NCI-H2081 (cell line): ENCODE measurements at places on chromosomes 6 and 20.

DNA sequence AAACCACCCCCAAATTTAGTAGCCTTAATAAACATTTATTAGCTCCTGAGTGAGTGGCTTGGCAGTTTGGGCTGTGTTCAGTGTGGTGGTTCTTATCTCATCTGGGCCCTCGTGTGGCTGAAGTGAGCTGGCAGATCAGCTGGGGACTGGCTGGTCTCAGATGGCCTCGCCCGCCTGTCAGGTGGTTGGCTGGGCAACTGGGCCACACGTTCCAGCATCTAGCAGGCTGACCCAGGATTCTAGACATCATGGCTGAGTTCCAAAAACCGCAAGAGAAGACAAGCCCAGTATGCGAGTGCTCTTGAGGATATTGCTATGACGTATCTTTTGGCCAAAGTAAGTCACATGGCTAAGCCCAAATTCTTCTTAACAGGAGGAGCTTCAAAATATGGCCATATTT is 28.9 kb downstream of the EIF2S2 start:
- no peak for DNase-seq

DNA sequence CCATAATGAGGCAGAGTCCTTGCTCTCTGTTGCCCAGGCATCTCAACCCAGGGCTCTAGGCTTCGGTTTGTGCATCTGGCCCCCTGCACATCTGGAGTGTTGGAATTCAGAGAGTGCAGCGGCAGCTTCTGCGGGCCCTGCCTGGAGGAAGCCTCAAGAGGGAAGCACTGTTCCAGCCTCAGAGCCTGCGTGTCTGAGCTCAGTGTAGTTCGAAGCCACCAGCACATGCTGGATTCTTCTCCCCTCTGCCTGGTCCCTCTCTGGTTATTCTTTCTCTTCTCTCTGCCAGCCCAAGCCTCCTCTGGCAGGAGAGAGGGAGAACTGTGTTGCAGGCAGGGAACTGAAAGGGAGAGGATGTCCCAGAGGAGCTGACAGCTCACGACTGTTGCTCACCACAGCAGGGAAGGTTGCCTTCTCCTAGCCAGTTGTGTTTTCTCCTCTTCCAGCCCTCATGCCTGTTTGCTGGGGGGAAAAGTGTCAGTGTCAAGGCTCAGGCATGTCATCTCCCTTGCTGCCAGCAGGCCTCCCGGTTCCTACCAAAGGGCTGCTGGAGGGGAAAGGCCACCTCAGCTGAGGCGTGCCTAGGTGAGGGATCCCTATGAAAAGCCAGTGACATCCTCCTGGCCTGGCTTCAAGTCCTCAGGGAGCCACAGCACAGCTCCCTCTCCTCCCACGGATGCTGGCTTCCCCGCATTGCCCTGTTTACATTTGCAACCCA is 126.0 kb upstream of the LRFN2 start:
- DNase-seq: no peak

DNA sequence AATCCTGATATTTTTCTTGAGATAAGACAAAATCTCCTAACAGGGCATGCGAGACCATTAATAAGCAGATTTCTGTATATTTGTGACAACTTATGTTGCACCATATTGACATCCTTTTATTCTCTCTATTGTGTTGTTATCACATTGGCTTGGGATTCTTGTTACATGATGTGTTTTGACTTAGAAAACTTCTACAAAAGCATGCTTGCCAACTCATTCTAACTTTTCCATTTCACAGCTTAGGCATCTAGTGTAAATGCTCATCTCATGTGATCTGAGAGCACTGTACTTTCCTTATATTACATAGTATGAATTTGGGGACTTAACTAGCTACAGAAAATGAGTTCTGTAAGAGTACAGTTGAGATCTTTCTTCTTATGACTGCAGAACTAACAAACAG is 1040.7 kb upstream of the ADGRB3 start:
- DNase-seq: no peak

GRCh38 chr6:72622094-72622940 is 453 bp downstream of the KCNQ5 start:
- DNase-seq: peak; percentile 60

- DNase-seq: no peak
Observed at GRCh38 chr6:25387911-25388310, 108.7 kb downstream of the CARMIL1 start.

GRCh38 chr6:84777888-84778287 is 13.5 kb upstream of the TBX18 start:
- no peak for DNase-seq

DNA sequence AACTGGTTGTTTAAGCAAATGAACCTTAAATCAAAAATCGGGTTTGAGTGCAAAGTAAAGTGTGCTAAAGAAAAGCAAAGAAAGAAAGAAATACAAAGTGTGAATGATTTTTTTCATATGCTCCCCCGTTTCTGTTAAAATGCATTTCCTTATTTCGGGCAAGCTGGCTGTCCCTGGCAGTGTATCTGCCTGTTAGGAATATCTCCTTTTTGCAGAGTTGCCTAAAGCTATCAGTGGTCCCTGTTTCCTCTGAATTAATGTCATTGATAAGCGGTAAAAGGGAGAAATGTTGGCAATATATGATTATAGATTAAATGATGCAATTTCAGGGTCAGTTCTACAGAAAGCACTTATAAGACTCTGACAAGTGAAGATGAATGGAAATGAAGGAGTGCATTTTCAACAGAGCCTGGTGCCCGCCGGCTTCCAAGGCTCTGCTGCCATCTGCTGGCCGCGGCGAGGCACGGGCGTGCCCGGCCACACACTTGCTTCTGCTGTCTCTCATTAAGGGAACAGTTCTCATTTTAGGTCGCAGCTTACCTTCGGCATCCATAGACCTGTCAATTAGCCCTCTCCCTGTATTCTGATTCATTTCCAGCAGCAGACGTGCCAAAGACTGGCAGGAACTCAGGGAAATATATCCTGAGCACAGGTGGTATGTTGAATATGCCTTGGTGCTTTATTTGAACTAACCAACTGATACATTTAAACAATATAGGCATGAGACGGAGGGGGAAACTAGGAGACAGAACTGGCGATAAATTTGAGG is 381.9 kb downstream of the C6orf118 start:
- peak; percentile 57 for DNase-seq

GRCh38 chr6:32953775-32954174 is 878 bp upstream of the HLA-DMA start:
- DNase-seq: no peak

GRCh38 chr6:98716341-98716740 is 118.0 kb upstream of the POU3F2 start:
- DNase-seq: no peak

DNA sequence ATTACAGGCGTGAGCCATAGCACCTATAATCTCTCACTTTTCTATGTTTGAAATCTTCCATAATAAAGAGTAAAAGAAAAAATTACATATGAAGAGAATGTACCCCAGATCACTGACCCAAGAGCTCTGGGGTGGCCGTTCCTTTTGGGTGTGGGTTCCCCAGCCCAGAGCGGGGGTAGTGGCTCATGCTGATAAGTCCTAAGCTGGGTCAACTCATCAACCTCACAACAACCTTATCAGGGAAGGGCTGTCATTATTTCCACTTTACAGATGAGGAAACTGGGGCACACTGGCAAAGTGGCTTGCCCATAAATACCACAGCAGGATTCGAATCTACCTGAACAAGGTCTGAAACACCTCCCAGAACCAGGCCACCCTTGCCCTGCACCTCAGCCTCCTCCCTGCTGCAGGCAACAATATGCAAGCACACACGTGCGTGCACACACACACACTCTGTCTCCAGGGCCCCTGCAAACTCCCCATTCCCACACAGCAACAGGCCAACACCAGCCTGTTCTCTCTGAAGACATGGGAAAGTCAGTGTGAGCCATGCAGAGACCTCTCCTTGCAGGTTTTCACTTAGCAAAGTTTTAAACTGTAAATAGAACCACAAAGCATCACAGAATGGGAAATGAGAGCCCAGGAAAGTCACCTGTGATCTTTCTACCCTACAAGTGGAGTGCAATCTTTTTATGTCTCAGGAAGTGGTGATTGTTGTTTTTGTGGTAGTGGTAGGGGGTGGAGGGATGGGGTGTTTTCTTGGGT is 27.7 kb downstream of the BFSP1 start:
- DNase-seq: no peak

DNA sequence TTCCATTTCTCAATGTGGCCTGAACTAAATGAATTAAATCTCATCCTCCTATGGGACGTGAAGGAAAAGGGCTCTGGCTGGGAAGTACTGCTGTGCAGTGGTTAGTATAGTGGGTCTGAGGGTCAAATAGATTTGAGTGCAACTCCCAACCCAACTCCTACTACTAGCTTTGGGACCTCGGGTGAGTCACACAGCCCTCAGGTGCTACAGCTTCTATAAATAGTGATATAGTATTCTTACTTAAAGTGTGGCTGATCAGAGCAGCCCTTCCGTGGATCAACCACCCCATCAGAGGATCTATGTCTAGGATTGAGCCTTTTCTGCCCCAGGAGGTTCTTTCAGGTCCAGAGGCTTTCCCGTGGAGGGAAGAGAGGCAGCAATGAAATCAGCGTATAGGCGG is 904 bp upstream of the UST start:
- DNase-seq: no peak

GRCh38 chr6:14673201-14673600 is 555.6 kb downstream of the CD83 start:
- no peak for DNase-seq

DNA sequence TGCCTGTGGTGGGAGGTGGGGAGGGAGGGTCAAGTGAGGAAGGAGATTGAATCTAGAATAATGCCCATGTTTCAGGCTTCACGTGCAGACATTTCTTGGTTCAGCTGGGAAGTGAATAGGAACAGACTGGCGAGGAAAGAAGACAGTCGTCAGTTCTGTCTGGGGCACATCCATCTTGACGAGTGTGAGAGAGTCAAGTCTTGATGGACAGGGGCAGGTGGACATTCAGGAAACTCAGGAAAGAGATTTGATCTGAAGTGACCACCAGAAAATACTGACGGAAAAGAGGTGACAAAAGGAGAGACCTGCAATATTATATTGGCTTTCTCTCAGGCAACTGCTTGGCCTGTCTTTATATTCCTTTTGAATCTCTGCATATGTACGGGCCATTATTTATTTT is 68.6 kb downstream of the ESR1 start:
- DNase-seq: no peak

DNA sequence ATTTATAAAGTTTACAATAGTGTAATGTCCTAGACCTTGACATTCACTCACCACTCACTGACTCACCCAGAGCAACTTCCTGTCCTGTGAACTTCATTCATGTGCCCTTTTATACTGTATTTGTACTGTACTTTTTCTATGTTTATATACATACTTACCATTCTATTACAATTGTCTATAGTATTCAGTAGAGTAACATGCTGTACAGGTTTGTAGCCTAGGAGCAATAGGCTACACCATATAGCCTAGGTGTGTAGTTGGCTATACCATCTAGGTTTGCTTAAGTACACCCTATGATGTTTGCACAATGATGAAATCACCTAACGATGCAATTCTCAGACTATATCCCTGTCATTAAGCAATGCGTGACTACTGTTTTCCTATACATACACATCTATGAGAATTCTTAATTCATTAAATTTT is 17.5 kb downstream of the EDEM2 start:
- DNase-seq: no peak

DNA sequence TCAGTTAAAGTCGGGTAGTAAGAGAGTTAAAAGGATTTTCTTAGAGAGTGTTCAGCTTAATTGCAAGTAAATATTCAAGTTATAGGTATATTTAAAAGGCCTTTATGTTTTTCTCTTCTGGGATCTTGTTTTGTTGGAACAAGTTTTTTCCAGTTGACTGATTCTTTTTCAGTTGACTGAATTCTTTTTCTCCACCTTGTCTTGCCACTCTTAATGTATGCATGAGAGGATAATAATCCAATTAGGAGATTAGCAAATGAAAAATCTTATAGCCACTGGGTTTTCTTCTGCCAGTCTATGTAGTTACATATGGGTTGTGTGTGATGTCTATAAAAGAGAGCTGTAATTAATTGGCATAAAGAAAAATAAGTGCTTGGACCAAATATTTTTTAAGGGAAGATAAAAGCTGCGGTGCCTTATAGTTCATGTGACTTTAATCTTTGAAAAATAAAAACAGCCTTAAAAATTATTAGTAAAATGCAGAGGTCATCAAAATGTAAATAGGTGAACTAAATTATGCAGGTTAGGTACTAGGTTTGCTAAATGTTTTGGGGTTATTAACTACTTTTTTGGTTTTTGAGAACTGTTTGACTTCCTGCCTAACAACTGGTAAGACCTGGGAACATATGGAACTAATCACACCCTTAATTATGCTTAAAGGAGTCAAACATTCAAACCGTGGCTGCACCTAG is 367.2 kb downstream of the HTR1B start:
- DNase-seq: no peak

GRCh38 chr6:167932468-167933276 is 64.8 kb upstream of the KIF25 start:
- no peak for DNase-seq

GRCh38 chr20:18705490-18705889 is 108.1 kb upstream of the SCP2D1 start:
- no peak for DNase-seq

DNA sequence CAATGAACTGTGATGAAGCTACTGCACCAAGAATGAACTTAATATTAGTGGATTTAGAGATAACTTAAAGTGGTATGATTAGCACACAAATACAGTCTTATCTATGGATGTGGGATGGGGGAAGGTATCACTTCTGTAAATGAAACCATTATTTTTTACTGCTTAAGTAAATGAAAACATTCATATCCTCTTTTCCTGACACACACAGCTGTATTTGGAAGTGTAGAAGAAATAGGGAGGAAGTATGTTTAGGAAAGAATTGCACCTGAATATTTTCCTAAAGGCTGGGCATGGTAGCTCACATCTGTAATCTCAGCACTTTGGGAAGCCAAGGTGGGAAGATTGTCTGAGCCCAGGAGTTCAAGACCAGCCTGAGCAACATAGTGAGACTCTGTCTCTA is 96.8 kb downstream of the HIVEP2 start:
- no peak for DNase-seq

DNA sequence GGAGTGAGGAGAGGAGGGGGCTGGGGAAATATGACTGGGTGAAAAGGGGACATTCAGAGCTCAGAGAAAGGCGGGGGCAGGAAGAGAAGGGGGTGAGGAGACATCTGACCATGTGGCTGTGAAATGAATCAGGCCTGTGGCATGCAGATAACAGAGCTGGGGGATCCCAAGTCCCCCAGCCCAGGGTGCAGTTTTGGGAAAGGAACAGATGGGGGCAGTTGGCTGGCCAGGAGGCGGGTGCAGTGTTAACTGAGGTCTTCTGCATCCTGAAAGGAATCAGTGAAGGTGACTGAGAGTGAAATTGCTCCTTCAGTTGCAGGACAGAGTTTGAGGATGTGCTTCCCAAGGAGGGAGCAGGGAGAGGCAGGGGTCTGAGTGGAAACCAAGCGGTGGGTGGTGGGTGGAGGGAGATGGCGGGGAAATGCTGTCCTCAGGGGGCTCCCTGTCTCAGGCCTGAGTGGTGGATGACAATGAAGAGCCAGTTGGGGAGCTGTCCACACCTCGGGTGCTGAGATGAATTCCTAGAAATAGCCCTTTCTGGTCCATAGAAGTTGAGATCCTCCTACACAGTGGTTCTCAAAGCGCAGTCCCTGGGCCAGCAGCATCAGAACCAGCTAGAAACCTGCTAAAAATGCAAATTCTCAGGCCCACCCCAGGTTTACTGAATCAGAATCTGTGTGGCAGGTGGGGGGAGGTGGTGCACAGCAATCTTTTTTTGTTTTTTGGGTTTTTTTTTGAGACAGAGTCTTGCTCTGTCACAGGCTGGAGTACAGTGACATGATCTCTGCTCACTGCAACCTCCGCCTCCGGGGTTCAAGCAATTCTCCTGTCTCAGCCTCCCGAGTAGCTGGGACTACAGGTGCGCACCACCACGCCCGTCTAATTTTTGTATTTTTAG is 26.0 kb upstream of the CCDC167 start:
- DNase-seq: no peak

- no peak for DNase-seq
Observed at GRCh38 chr6:149636124-149636523, 12.4 kb downstream of the KATNA1 start.
